ENCODE measurements at places on chromosomes 7 and 10.

DNA sequence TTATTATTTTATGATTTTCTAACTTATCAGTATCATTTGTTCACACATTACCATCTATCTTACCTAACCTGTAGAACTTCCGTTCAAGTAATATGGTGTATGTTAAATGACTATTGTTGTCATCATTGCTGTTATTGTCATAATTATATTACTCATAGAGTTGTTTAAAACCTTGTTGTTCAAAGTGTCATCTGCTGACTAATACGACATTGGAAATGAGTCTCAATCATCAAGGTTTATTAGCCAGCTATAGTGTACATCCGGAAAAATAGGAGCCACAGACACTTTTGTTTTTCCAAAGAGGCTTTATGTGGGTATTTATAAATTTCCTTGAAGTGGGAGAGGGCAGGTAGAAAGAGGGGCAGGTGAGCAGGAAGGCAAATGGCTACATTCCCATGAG lies 386.9 kb upstream of the LRRTM3 start:
- DNase-seq, result no peak

DNA sequence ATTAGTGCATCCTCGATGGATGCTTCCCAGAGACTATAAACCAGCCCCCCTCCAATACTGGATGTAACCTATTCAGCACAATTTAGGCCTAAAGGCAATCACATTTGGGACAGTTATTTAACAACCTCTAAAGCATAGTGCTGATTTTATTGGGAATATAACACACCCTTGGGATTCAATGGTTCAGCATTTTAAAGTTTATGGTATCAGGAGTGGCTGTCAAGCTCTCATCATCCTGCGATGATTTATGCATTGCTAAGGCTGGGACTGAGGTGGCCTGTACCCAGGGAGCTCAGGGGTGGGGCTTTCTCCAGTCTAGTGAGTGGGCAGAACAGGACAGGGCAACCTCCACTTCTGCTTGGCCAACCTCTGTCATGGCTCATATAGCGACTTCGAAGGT lies 464.9 kb downstream of the INHBA start:
- DNase-seq, result no peak

- DNase-seq, result no peak
Measured at GRCh38 chr7:129993275-129993674, 40.5 kb upstream of the UBE2H start.

- no peak for DNase-seq
Measured at GRCh38 chr7:2175091-2175490, 57.7 kb downstream of the MAD1L1 start.

GRCh38 chr7:138816650-138817049 lies 18.7 kb upstream of the ATP6V0A4 start:
- DNase-seq, result no peak
